ENCODE measurements at places on chromosomes 6 and 20. TPM values are rescaled to one million over a fixed set of nuclear protein-coding genes. Genes with fewer than 3 reads are reported as not detected.
A peak's percentile ranks its signal among the peaks of the same experiment; 100 is the strongest.

- H3K27ac ChIP-seq, result peak overlapping the region; percentile 69
- peak overlapping the region; percentile 28 for H3K4me3 ChIP-seq
- no peaks in the 10 kb centered on the region for H3K36me3 ChIP-seq
- peak; percentile 77 for DNase-seq
Measured at GRCh38 chr20:36827541-36828279, 48.2 kb upstream of the TLDC2 start.

- DNase-seq, result no peak
- peaks cover 18% of the 10 kb centered on the region for H3K4me1 ChIP-seq
- H3K27ac ChIP-seq, result peak overlapping the region; percentile 54
- peaks cover 2% of the 10 kb centered on the region for H3K27me3 ChIP-seq
- no peak overlapping the region for H3K4me3 ChIP-seq
Measured at GRCh38 chr6:139764498-139764986, 390.1 kb upstream of the CITED2 start.

- H3K4me3 ChIP-seq, result no peak overlapping the region
- H3K36me3 ChIP-seq, result no peaks in the 10 kb centered on the region
- no peaks in the 10 kb centered on the region for H3K4me1 ChIP-seq
- H3K27ac ChIP-seq, result no peak overlapping the region
- DNase-seq, result no peak
- H3K27me3 ChIP-seq, result no peaks in the 10 kb centered on the region
Measured at GRCh38 chr6:81938991-81939732, 186.7 kb upstream of the TENT5A start.

Gene TMEM244
- total RNA-seq, result not detected

- H3K36me3 ChIP-seq, result no peaks in the 10 kb centered on the region
- no peak overlapping the region for H3K4me3 ChIP-seq
- H3K27ac ChIP-seq, result no peak overlapping the region
Measured at GRCh38 chr20:14344746-14345145, 7.3 kb upstream of the FLRT3 start.

DNA sequence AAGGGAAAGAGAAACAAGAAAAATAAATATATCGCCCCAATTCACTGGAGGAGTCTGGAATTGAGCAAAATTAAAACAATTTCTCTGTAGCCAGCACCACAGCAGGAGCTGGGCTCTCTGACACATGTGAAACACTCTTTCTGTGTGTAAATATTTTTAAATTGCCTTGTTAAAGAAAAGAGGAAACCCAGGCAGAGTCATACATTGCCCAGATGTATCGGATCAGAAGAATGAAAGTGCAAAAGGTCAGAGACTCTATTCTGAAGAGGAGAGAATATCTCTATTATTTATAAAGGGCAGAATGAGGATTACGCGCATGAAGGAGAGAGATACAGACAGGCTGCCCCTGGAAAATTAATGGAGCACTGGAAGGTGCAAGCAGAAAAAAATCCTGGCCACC, 127.0 kb upstream of the MAN1A1 start:
- no peaks in the 10 kb centered on the region for H3K36me3 ChIP-seq
- no peak overlapping the region for H3K4me3 ChIP-seq
- no peak for DNase-seq

GRCh38 chr6:291697-292505, at the start of gene DUSP22:
TSS of gene DUSP22 (plus strand) at chr6:292487. CDS start at chr6:292540, 53 bp downstream.
- peak within 1 kb of the TSS; percentile 95 for H3K27ac ChIP-seq
- H3K4me1 ChIP-seq, result peaks cover 45% of the 10 kb centered on the region
- H3K27me3 ChIP-seq, result no peaks in the 10 kb centered on the region
- peak within 1 kb of the TSS; percentile 86 for H3K4me3 ChIP-seq
- DNase-seq, result peak; percentile 94

GRCh38 chr20:22675341-22675740, 91.0 kb upstream of the FOXA2 start:
- no peak for DNase-seq
- H3K36me3 ChIP-seq, result no peaks in the 10 kb centered on the region
- no peaks in the 10 kb centered on the region for H3K27me3 ChIP-seq
- no peak overlapping the region for H3K27ac ChIP-seq
- no peak overlapping the region for H3K4me3 ChIP-seq
- no peaks in the 10 kb centered on the region for H3K4me1 ChIP-seq

Gene COL21A1
- not detected for total RNA-seq

Gene GNL1
- 80.9 TPM for total RNA-seq

GRCh38 chr6:121678245-121678644, 242.8 kb downstream of the GJA1 start:
- no peaks in the 10 kb centered on the region for H3K36me3 ChIP-seq
- H3K27ac ChIP-seq, result no peak overlapping the region
- no peaks in the 10 kb centered on the region for H3K4me1 ChIP-seq
- no peak for DNase-seq
- no peaks in the 10 kb centered on the region for H3K27me3 ChIP-seq
- no peak overlapping the region for H3K4me3 ChIP-seq

DNA sequence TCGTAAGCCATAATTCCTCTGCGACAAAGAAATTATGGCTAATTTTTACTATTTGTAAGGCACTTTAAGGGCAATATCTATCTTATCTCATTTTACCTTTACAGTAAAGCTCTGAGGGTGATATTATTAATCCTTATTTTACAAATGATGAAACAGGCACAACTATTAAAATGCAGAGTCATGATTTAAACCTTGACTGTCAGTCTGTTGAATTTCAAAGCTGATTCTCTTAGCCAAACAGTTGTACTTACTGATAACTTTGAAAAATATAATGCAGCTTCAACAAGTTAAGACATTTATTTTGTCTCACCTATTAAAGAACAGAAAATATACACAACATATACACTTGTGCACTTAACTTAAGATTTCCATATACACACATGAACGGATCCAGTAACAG, 88.2 kb downstream of the SMPDL3A start:
- no peak overlapping the region for H3K27ac ChIP-seq
- H3K36me3 ChIP-seq, result no peaks in the 10 kb centered on the region
- H3K4me1 ChIP-seq, result no peaks in the 10 kb centered on the region
- H3K4me3 ChIP-seq, result no peak overlapping the region

Gene NRN1
- 4.8 TPM for total RNA-seq

Gene FABP7
- total RNA-seq, result not detected

Gene SOX18
- 0.84 TPM for total RNA-seq

DNA sequence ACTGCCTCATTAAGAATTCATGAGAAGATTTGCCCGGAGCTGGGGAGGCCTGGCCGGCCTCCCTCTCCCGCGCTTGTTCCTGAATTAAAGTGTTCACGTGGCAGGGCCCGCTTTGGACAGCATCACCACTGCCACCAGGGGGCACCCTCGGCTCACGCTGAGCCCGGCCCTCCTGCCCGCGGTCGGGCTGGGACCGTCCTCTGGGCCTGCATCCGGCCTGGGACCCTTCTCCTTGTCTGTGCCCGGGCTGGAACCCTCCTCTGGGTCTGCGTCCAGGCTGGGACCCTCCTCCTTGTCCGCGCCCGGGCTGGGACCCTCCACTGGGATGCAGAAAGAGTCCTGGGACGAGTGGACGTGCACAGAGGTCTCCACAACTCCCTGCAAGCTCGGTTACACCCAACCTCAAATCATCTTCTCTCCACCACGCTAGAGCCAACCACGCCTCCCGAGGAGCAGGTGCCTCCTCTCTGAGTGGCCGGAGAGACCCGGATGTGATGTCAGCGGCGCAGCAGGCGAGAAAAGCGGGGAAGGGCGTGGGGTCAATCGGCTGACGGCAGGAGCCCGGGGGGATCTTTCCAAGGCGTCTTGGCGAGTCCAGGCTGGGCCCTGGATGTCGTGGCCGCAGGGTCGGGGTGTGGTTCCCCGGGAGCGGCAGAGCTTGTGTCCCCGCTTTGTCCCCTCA, 50.9 kb upstream of the DACT2 start:
- peaks cover 2% of the 10 kb centered on the region for H3K4me1 ChIP-seq
- no peak overlapping the region for H3K27ac ChIP-seq
- no peak overlapping the region for H3K4me3 ChIP-seq
- peak; percentile 87 for DNase-seq
- H3K27me3 ChIP-seq, result peaks cover 3% of the 10 kb centered on the region

DNA sequence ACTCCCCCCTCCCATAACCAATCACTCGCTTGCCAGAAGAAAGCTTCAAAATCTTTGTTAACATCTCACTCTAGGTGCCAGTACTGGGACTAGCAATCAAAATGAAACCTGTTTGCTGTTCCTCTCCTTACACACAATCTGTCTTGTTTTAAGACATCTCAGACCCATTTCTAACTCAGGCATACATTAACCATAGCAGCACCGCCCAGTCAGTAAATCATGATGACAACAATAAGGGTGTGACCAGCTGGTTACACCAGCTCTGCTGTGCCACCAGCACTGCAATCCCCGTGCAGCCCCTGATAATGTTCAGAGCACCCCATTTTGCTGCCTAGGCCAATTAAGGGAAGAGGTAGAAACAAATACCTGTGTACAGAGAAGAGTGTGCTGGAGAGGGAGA, 185.2 kb upstream of the TAB2 start:
- peaks cover 31% of the 10 kb centered on the region for H3K36me3 ChIP-seq
- H3K27me3 ChIP-seq, result no peaks in the 10 kb centered on the region
- peak overlapping the region; percentile 42 for H3K4me3 ChIP-seq

GRCh38 chr6:160203076-160203475, 55.5 kb downstream of the SLC22A2 start:
- DNase-seq, result no peak
- H3K4me3 ChIP-seq, result no peak overlapping the region
- no peaks in the 10 kb centered on the region for H3K36me3 ChIP-seq
- no peak overlapping the region for H3K27ac ChIP-seq
- peaks cover 10% of the 10 kb centered on the region for H3K27me3 ChIP-seq
- H3K4me1 ChIP-seq, result no peaks in the 10 kb centered on the region

GRCh38 chr6:18262702-18263417, 1.5 kb downstream of the DEK start:
- H3K36me3 ChIP-seq, result peaks cover 48% of the 10 kb centered on the region
- peak; percentile 83 for DNase-seq
- H3K4me1 ChIP-seq, result peaks cover 47% of the 10 kb centered on the region
- peak overlapping the region; percentile 94 for H3K27ac ChIP-seq
- H3K4me3 ChIP-seq, result peak overlapping the region; percentile 95
- H3K27me3 ChIP-seq, result no peaks in the 10 kb centered on the region

Gene LCA5
- 0.05 TPM for total RNA-seq

- peak; percentile 55 for DNase-seq
- H3K36me3 ChIP-seq, result no peaks in the 10 kb centered on the region
- H3K27me3 ChIP-seq, result peaks cover 64% of the 10 kb centered on the region
- no peak overlapping the region for H3K27ac ChIP-seq
- H3K4me3 ChIP-seq, result no peak overlapping the region
- H3K4me1 ChIP-seq, result no peaks in the 10 kb centered on the region
Measured at GRCh38 chr20:56925082-56925830, 296.1 kb downstream of the TFAP2C start.
